H7 (cell line): ENCODE measurements at places on chromosomes 2 and 18. TPM values are rescaled to one million over a fixed set of nuclear protein-coding genes. Genes with fewer than 3 reads are reported as not detected.

- peak; percentile 39 for DNase-seq
These were observed 498 bp downstream of the ITGAV start for GRCh38 chr2:186590350-186590758.

The TBC1D8 gene
- 29.8 and 53.2 TPM in 2 replicates for total RNA-seq

The RAPGEF4 gene
- total RNA-seq = 0.69 and 0.78 TPM in 2 replicates

DNA sequence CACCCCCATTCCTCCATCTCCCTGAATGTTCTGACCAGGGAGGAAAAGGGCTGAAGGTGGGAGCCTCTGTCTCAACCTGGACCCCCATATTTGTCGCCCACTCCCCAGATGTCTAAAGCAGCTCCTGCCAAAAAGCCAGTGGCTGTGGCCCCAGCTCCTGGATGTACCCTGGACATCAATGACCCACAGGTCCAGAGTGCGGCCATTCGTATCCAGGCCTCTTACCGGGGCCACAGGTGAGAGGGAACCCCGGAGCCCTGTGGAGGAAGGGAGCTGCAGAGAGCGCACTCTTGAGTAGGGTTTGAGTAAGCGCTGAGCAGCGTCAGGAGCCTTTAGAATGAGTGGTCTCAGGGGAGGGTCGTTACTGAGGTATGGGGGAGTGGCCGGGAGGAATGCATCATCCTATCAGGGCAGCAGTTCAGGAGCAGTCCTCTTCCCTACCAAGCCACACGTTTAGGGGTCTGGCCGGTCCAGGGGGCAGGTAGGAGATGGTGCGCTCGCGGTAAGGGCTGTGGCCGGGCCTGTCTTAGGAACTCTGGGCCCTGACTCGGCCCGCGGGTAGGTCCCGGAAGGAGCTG lies 2.4 kb upstream of the GMPPA start:
- no peak for DNase-seq

DNA sequence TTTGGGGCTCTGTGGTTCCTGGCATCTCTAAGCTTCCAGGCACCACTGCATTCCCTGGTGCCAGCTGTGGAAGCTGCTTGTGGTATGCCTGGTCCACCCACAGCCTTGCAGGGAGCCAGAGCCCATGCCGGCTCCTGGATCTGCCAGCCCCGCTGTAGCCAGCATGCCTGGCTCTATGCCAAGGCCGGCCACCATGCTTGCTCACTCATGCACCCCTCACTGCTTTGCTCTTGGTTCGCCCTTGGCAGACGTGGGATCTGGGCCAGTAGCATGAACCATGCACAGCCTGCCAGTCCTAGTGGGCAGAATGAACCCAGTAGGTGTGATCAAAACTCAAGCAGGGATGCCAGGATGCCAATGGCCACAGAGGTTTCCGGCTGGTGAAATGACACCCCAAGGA lies 634.2 kb upstream of the TMEFF2 start:
- DNase-seq = no peak

The PAX8 gene
- total RNA-seq = not detected in 2 replicates

- DNase-seq = no peak
These were observed 19.8 kb downstream of the COL5A2 start for GRCh38 chr2:189159717-189160116.

DNA sequence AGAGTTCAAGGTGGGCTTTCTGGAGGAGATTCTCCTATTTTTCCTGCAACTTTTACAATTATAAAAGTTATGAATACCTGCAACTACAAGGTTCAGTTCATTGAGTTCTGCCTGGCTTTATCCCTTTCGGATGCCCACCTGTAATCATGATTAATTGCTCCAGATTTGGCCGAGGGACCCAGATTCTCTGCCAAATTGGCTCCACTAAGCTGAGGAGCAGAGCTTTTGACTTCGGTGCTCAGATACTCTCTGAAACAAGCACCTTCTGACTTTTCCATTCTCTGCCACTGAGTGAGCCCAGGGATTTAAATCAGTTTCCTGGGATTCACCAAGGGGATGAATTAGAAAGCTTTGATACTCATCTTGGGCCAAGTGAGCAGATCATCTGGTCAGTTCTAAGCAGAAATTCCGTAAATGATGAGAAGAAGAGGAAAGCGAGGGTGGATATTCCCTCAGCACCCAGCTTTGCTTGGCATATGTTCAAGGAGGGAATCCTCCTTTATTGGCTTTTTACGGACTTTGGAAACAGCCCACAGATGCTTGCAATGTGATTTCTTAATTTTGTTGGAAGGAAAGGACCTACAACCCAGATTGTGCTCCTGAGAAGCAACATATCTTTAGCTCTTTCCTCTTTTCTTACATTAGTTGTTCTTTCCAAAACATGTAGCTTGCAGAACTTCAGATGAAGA lies 179.2 kb downstream of the SETBP1 start:
- DNase-seq = no peak

- DNase-seq = no peak
These were observed 235.8 kb downstream of the EN1 start for GRCh38 chr2:118611691-118612090.

- no peak for DNase-seq
These were observed 239.4 kb upstream of the LYPD1 start for GRCh38 chr2:132909427-132909826.

GRCh38 chr2:138607746-138608145 lies 106.2 kb downstream of the SPOPL start:
- DNase-seq = no peak
